Mesothelial cell of epicardium (in vitro differentiated cells): ENCODE measurements at places on chromosomes 12 and 14.

DNA sequence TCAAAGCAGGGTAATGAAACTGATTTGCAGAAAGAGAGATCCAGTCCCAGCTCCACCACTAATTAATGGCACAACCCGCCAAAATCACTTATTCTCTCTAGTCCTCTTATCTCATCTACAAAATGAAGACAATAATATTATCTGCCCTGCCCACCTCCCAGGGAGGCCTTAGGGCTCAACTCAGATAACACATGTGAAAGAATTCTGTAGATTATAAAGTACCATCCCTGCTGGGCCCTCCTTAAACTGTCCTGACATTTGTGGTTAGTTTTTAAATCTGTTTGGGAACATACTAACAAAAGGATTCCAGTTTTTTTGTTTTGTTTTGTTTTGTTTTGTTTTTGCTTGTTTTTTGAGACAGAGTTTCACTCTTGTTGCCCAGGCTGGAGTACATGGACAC is 7.3 kb downstream of the POMT2 start:
- DNase-seq = no peak

DNA sequence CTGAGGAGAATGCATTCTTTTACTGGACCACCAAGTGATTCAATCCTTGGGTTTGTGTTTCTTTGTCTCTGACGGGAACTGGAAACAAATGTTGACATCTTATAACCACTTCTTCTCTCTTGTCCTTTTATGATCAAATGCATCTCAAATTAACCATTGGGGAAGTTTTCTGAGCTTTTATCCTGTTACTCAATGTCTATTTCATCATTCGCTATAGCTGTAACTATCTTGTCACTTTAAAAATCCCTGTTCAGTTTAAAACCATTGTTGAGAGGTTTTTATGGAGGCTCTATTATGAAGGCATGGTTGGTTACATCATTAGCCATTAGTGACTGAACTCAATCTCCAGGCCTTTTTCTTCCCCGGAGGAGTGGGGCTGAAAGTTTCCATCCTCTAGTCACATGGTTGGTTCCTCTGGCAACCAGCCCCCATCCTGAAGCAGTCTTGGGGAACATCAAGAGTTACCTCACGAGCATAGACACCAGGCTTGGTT is 2.7 kb upstream of the CLEC6A start:
- DNase-seq = no peak

- no peak for DNase-seq
These were observed 20.1 kb upstream of the TMED10 start for GRCh38 chr14:75196468-75196867.

DNA sequence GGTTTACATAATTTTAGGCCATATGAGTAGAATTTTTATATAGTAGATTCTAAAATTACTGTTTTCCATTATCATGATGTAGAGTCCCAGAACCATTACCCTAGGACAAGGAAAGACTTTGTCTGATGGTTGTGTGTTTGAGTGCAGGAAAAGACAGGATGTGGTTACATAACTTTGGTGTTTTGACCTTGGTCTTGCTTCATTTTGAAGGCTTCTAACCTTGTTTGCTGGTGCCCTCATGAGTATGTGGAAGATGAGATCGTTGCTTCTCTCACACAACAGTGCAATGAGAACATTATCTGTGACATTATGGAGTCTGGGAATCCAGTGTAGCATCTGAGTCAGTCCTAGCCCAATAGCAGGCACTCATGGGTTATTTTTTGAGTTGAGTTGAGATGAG is 106.2 kb downstream of the IGF1 start:
- DNase-seq = no peak
